ENCODE measurements at places on chromosomes 5 and 9.

- no peak for DNase-seq
Observed at GRCh38 chr5:113181409-113181808, 204.8 kb downstream of the DCP2 start.

- peak; percentile 64 for DNase-seq
Observed at GRCh38 chr9:126411225-126411947, 84.8 kb downstream of the MVB12B start.

- DNase-seq: no peak
Observed at GRCh38 chr5:51188001-51188591, 195.2 kb upstream of the ISL1 start.

- DNase-seq: no peak
Observed at GRCh38 chr9:8555762-8556500, 756.4 kb upstream of the DMAC1 start.

DNA sequence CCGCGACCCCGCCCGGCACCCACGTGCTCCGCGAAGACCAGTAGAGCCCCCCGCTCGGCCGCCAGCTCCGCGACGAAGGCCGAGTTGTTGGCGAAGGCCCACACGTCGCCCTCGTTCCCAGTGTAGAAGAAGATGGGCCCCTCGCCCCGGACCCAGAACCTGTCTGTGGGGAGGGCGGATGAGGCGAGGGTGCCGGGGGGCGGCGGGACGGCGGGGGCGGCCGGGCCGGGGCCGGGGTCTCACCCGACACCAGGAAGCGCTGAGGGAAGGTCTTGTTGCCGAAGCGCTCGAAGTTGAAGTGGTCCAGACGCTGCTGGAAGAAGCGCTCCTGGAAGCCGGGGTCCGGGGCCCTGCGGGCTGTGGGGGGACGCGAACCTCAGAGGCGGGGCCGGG, 317 bp downstream of the DPP7 start:
- DNase-seq: no peak

DNA sequence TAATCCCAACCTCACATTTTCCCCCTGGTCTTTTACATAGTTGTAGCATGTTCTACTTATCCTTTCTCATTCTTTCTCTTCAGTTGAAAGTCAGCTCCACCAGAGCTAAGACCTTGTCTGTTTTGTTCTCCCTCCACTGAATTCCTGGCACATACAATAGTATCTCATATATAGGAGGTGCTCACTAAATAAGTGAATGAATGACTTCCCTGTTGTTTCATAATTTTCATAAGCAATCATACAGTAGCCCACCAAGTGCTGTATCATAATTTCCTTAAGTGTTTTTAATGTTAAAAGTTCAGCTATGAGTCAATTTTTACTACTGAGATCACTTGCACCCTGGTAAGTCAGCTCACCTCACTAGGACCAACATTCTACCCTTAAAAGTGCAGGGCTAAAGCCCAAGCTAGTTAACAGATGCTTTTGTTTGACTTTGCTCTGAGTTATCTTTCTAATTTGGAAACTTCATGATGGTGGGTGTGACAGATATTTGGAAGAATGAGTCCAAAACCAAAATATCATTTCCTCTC, 27.6 kb downstream of the TMEM245 start:
- DNase-seq: no peak

DNA sequence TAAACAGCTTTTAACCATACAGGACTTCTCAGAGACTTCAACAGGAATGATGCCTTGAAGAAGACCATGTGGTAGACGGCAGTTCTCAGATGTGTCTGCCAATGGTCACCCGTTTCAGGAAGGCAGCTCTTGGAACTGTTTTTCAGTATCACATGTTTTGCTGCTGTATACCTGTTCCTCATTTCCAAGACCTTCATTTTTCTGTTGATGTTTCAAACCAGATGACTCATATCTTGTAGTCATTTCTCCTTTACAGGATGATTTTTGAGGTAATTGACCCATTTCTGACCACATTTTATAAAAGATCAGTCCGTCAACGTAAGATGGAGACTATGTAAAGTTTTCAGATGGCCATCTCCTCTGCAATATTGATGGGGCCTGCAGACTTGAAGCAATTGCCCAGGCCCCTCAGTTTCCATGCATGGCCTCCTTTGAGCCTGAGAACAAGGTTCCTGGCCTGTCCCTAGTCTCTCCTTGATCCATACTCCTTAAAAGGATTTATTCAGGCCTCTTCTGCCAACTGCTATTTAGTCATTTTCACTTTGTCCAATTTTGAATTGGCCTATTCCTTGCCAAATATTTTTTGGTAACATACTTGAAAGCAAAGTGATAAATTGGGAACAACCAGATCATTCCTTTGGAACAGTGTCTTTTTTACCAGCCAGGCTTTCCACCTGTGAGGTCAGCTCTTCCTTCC, 128.6 kb downstream of the PDZD2 start:
- no peak for DNase-seq

- DNase-seq: no peak
Observed at GRCh38 chr9:121876255-121876654, 216.9 kb downstream of the TTLL11 start.

- no peak for DNase-seq
Observed at GRCh38 chr9:118331622-118332045, 627.4 kb downstream of the TLR4 start.

DNA sequence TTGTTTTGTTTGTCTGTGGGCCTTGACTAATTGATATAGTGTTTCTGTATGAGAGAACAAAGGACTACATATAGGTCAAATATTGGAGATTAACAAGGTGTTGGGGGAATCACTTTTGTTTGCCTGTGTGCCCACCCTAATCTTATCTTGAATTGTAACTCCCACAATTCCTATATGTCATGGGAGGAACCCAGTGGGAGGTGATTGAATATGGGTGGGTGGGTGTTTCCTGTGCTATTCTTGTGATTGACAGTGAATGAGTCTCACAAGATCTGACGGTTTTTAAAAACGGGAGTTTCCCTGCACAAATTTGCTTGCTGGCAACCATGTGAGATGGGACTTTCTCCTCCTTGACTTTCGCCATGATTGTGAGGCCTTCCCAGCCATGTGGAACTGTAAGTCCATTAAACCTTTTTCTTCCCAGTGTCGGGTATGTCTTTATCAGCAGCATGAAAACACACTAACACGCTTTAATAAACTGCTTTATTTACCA, 64.9 kb upstream of the HSPB3 start:
- no peak for DNase-seq

GRCh38 chr9:135971892-135972291, 10.7 kb upstream of the UBAC1 start:
- DNase-seq: peak; percentile 20

DNA sequence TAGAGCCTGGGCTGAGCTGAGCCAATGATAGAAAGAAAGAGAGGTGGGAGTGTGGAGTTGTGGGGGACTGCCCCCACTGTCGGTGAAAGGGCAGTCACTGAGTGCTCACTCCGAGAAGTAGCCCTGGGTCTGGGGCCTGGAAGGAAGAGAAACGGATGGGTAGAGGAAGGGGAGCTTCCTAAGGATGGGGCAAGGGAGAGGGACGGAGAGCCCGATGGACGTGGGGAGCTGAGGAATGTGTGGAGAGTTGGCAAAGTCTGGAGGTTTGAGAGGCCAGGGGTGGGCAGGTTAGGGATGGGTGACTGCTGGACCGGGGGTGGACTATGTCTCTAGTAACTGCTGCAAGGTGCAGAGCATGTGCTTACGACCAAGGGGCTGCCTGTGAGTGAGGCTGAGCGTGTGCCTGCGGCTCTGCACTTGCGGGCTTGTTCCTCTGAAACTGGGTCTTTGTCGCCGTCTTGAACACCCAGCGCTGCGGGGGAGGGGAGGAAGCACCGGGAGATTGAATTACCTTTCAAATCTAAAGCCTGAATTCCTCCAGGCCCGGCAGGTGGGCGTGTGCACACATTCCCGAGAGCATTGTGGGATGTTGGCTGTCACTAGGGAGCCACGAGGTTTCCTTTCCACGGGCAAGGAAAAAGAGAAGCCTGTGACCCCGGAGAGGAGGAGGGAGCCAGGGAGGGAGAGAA, 76.4 kb upstream of the ARAP3 start:
- no peak for DNase-seq

DNA sequence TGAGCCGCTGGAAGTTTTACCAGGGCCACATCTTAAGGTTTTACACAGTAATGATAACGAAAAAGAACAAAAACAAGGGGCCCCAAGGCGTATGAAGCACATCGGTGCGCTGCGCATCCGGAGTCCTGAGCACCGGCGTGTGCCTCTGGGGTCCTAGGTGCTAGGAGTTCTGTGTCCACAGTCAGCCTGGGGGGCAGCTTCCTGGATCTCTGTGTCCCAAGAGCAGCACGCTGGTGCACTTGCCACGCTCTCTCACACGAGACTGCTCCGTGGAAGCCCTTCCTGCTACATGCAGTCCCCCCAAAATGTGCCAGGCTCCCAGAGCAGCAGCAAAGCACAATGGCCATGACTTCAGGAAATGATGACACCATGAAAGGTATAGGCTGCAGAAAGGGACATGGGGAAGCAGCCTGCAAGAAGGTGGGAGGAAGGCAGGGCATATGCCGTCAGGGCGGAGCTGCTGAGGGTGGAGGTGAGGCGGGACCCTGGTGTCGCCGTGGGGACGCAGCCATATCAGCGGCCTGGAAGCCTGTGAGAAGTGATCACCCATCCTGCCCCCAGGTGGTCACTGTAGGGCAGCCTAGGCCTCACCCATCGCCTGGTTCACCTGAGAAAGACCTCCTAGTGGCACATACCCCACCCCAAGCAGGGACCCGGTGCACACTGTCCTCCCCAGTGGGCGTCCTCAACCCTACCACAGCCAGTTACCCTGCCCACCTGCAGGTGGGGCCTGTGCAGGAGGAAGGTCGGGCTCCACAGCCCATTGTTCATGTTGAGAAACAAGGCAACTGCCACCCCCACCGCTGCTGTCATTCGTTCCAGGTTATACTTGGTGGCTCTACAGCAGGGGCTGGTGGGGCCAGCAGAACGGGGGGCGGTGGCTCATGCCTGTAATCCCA, 23.6 kb upstream of the SLC6A3 start:
- peak; percentile 39 for DNase-seq

- DNase-seq: no peak
Observed at GRCh38 chr5:67179697-67180361, 16.8 kb downstream of the CD180 start.

GRCh38 chr5:110268283-110268682, 458.2 kb downstream of the TMEM232 start:
- DNase-seq: no peak

GRCh38 chr9:78856144-78856543, 559.2 kb downstream of the PSAT1 start:
- no peak for DNase-seq

DNA sequence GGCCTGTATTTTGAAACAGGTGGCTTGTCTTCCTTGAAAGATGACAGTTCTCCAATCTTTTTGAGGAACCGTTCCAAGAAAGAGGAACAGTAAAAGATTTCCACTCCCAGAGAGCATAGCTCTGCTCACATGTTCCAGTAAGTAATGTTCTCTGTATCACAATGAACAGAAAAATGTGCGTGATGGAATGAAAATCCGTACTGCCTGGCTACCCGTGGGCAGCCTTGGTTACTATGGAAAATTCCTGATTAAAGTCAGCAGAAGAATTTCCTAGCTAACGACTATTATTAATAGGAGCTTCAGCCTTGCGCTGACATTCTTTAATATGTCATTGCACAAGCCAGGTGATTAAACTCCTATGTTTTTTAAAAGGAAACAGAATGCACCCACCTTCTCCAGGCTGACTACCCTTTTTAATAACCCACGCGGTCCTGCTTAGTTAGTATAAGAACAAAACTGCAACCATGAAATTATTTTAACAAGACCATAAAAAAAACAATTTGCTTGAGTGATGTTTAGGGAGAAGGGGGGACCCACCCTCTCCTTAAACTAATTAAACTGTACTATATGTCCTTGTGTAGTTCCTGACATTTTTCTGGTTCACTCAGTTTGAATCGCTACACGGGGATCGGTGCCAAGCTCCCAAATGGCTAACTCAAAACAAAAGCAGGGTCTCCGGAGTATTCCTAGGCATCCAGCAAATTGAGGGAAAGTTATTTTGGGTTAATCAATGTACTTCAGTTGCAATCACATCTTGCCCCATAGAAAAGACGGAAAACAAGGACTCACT, 54.8 kb upstream of the CPEB4 start:
- DNase-seq: no peak

DNA sequence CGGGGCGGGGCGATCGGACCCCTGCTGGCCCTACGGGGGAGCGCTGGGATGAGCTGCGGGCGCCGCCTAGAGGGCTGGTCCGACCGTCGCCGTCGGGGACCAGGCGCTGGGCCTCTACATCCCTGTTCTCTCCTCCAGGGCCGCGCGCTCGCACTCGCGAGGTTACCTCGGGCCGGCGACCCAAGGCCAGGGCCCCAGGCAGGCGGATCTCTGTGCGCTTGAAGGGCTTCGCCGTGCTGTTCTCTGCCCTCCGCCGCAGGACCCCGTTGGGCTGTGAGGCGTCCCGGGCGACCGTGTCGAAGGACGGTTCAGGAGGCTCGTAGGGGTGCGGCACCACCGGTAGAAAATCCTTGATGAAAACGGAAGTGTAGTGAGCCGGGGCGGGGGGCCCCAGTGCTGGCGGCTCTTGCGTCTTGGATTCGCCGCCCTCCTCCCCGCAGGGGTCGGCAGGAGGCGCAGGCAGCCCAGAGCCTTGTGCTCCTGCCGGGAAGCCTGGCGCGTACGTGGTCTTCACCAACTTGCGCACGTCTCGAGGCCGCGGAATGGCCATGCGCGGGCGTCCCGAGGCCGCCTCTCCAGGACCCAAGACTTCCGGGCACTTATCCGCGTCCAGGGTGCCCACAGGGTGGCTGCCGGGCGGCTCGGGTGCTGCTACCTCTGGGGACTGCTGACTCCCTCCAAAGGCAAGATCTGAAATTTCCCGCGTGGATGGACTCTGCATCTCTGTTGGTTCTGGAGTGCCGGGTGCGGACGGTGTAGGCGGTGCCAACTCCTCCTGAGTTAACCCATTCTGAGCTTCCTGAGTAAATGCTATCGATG, 2.0 kb downstream of the PROB1 start:
- DNase-seq: peak; percentile 84

DNA sequence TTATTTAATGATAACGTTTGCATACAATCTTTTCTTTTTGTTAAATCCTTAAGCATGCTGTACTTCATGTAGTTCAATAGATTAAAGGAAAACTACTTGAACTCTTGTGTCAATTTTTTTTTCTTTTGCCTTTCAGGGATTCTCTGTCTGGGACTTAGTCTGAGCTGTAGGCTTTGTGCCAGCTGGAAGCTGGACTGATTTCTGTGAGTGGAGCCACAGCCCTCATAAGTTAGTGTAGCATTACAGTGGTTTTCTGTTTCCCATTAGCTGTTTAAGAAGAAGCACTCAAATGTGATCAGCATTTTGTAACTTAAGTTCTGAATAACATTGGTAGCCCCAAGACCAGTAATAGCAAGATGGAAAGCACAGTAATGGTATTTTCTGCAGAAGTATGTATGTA, 330.6 kb upstream of the MEF2C start:
- no peak for DNase-seq

- no peak for DNase-seq
Observed at GRCh38 chr5:160448886-160449285, 27.2 kb downstream of the PTTG1 start.

- DNase-seq: no peak
Observed at GRCh38 chr5:126311766-126312165, 111.4 kb upstream of the GRAMD2B start.

GRCh38 chr5:142531977-142532780, 153.7 kb downstream of the FGF1 start:
- no peak for DNase-seq
